ENCODE measurements at places on chromosomes 2 and 18. TPM values are rescaled to one million over a fixed set of nuclear protein-coding genes. Genes with fewer than 3 reads are reported as not detected.

GRCh38 chr2:151395509-151396374 lies 14.0 kb upstream of the RIF1 start:
- no peak overlapping the region for H3K27ac ChIP-seq
- no peak for DNase-seq

The BOLL gene
- total RNA-seq = not detected

DNA sequence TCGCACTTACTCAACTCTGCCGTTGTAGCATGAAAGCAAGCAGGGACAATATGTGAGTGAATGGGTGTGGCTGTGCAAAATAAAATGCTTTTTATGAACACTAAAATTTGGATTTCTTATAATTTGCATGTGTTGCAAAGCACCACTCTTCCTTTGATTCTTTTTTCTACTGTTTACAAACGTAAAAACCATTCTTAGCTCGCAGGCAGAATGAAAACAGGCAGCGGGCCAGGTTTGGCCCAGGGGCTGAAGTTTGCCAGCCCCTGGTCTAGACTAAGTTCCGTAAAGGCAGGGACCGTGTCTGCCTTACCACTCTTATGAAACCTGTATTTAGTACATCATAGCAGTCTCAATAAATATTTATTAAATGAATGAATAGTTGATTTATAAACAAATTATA lies 83.7 kb upstream of the SPATS2L start:
- no peak for DNase-seq
- no peaks in the 10 kb centered on the region for H3K4me1 ChIP-seq
- H3K4me3 ChIP-seq = no peak overlapping the region
- H3K27me3 ChIP-seq = no peaks in the 10 kb centered on the region
- H3K27ac ChIP-seq = no peak overlapping the region

- DNase-seq = no peak
- H3K4me3 ChIP-seq = no peak overlapping the region
- H3K36me3 ChIP-seq = no peaks in the 10 kb centered on the region
- H3K27ac ChIP-seq = no peak overlapping the region
- H3K27me3 ChIP-seq = no peaks in the 10 kb centered on the region
- no peaks in the 10 kb centered on the region for H3K4me1 ChIP-seq
Observed at GRCh38 chr2:16628314-16628713, 37.3 kb downstream of the CYRIA start.

GRCh38 chr2:10865841-10866240 lies 45.9 kb upstream of the KCNF1 start:
- DNase-seq = no peak
- H3K4me3 ChIP-seq = no peak overlapping the region
- no peak overlapping the region for H3K27ac ChIP-seq
- no peaks in the 10 kb centered on the region for H3K36me3 ChIP-seq
- peaks cover 15% of the 10 kb centered on the region for H3K4me1 ChIP-seq

DNA sequence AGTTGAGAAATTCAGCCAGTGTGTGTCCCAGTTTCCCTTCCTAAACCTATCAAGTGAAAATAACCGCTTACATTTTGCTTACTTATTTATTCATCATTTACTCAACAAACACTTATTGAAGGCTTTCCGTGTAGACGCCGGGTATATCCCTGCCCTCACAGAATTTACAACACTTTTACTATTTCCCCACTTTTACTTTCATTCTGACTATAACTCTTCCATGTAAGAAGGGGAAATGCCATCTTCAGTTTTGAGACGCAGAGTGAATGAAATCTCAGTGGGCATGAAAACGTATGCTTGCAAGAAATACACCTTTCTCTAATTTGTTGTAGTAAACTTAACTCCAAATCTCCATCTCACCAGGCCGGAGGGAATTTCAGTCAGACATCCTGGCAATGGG lies 251.0 kb upstream of the CHAC2 start:
- no peak overlapping the region for H3K4me3 ChIP-seq
- H3K27me3 ChIP-seq = no peaks in the 10 kb centered on the region
- DNase-seq = no peak
- H3K4me1 ChIP-seq = no peaks in the 10 kb centered on the region

The LHCGR gene
- not detected for total RNA-seq

The NEU2 gene
- not detected for total RNA-seq

The LBX2 gene
- total RNA-seq = not detected

The ZSWIM2 gene
- not detected for total RNA-seq

- no peaks in the 10 kb centered on the region for H3K27me3 ChIP-seq
- peaks cover 21% of the 10 kb centered on the region for H3K4me1 ChIP-seq
- H3K36me3 ChIP-seq = no peaks in the 10 kb centered on the region
- H3K27ac ChIP-seq = no peak overlapping the region
Observed at GRCh38 chr2:109336296-109336695, 207.3 kb downstream of the SH3RF3 start.

DNA sequence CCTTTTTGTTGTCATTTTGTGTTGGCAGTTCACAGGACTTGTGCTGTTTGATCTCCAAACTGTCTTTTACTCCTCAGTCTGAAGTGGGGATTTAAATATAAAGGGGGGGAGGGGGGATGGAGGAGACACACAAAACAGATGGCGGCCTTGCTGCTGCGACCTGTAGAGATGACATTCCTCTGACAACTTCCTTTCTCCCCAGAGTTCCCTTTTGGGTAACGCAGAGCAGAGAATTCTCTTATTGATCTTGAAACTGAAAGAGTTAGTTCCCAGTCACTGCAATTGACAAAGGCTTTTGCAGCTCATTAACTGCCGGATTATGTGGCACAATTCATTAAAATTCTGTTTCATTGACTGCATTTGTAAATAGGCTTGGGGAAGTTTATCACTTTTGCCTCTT lies 279.3 kb downstream of the TSN start:
- DNase-seq = no peak
- no peak overlapping the region for H3K4me3 ChIP-seq
- H3K4me1 ChIP-seq = no peaks in the 10 kb centered on the region
- no peak overlapping the region for H3K27ac ChIP-seq
- H3K27me3 ChIP-seq = no peaks in the 10 kb centered on the region
- H3K36me3 ChIP-seq = no peaks in the 10 kb centered on the region

DNA sequence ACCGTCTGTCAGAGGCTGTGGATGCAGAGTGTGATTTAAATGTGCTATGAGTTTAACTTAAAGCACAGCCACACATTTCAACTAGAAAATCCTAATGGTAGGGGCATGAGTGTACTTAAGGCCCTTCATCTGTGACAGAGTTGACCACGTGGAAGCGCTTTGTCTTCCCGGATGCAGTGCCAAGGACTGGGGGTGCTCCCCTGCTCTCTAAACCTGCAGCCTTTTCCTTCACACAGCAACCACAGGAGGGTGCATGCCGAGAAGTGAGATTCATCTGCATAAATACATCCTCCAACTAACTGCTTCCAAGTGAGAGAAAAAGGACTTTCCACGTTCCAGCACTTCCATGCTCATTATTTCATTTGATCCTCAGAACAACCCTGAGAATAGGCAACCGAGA lies 149.6 kb downstream of the MYT1L start:
- no peaks in the 10 kb centered on the region for H3K27me3 ChIP-seq
- DNase-seq = no peak
- no peak overlapping the region for H3K27ac ChIP-seq
- no peaks in the 10 kb centered on the region for H3K4me1 ChIP-seq
- H3K36me3 ChIP-seq = no peaks in the 10 kb centered on the region

The TNFAIP6 gene
- total RNA-seq = not detected

The KLHL41 gene
- total RNA-seq = 0.51 TPM

DNA sequence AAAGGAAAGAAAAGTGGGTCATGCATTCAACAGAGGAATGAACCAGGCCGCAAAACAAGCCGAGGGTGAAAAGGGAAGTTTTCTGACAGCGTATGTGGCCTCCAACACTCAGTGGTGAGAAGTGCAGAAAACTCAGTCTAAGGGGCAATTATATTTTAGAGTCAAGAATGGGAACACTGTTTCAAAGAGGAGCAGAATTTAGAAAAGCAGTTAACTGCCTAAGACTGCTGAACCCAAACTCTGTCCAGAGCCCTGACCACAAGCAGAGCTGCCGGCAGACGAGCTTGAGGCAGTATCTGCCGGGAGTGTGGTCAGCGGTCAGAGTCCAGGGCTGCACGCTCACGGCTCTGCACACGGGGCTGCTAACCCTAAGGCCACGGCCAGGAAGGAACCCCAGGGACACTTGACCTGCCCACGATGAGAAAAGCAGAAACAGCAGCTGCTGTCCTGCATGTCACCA lies 347.0 kb upstream of the ID2 start:
- H3K36me3 ChIP-seq = no peaks in the 10 kb centered on the region
- H3K27me3 ChIP-seq = no peaks in the 10 kb centered on the region
- H3K4me3 ChIP-seq = no peak overlapping the region

DNA sequence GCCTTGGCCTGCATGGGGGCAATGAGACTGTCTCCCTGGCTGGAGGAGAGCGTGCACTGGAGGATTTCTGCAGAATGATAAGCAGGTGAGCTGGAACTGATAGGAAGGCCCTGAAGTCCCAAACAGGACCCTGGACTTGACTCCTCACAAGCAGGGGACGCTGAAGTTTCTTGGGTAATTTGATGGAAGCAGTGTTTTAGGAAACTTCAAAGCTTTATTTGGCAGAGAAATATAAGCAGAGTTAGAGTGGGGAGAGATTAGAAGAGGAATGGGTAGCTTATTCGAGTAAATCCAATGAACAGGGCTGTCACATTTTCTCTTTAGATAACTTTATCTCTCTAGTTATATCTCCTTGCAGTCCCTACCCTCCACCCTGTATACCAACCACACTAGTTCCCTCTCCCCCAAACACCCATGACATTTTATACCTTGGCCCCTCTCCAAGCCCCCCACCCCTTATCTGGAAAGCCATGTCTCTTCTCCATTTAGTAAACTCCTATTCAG lies 73.6 kb upstream of the IGFBP5 start:
- H3K4me1 ChIP-seq = no peaks in the 10 kb centered on the region
- no peaks in the 10 kb centered on the region for H3K36me3 ChIP-seq
- H3K27ac ChIP-seq = no peak overlapping the region
- no peaks in the 10 kb centered on the region for H3K27me3 ChIP-seq
- H3K4me3 ChIP-seq = no peak overlapping the region
- DNase-seq = no peak

- H3K27ac ChIP-seq = no peak overlapping the region
- H3K4me3 ChIP-seq = no peak overlapping the region
- no peaks in the 10 kb centered on the region for H3K36me3 ChIP-seq
- DNase-seq = no peak
- no peaks in the 10 kb centered on the region for H3K4me1 ChIP-seq
Observed at GRCh38 chr2:235170016-235170415, 218.2 kb downstream of the SH3BP4 start.

The CDK15 gene
- total RNA-seq = not detected

The CYP27C1 gene
- not detected for total RNA-seq

DNA sequence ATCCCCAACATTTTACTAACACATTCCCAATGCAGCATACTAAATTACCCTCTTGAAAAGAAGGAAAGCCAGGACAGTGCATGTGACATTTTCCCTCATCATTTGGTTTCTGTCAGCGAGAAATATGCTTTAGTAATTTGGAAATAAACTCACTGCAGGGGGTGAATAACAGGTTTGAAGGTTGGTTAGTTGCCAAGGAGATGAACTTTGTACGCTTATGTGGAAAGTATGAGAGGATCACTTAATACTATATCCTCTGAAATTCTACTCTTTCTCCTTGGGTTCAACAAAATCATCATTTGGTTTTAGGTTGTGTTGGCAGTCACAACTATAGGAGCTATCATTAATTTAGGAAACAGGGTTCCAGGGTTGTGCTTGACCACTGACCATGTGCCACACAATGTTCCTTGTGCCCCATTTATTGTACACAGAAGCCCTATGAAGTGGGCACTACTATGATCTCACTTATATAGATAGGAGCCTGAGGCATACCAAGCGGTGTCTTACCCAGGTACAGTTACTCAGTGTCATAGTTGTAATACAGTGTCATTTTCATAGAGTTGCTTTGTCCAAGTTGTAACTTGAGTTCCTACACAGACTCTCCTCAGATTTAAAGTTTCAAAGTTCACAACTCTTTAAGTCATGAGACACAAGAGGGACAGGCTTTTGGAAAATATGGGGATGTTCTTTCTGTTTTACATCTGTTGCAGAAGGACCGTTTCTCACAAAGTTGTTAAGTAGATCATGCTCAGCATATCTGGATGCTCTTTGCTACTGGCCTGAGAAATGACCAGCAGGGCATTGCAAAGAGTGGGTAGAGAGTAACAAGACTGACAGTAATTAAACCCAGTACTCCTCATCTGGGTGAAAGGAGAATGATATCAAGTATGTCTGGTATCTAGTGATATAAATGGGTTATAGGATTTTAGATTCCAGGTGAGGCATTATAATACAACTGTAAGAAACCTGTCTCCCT lies 91.8 kb downstream of the MAP4K4 start:
- no peaks in the 10 kb centered on the region for H3K36me3 ChIP-seq
- H3K4me1 ChIP-seq = peaks cover 29% of the 10 kb centered on the region
- no peaks in the 10 kb centered on the region for H3K27me3 ChIP-seq
- no peak overlapping the region for H3K27ac ChIP-seq

DNA sequence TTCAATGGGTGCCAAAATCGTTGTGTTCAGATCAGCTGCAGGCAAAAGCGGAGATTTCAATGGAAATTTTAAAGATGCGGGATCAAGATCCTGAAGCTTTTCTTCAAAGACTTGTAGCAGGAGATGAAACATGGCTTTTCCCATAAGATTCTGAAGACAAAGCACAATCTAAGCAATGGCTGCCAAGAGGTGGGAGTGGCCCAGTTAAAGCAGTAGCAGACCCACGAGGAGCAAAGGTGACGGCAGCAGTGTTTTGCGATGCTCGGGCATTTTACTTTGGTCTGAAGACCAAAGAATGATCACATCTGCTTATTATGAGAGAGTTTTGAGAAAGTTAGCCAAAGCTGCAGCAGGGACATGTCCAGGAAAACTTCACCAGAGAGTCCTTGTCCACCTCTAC lies 222.9 kb downstream of the DSC3 start:
- H3K27me3 ChIP-seq = no peaks in the 10 kb centered on the region
- no peak overlapping the region for H3K4me3 ChIP-seq
- H3K36me3 ChIP-seq = no peaks in the 10 kb centered on the region
- no peaks in the 10 kb centered on the region for H3K4me1 ChIP-seq

DNA sequence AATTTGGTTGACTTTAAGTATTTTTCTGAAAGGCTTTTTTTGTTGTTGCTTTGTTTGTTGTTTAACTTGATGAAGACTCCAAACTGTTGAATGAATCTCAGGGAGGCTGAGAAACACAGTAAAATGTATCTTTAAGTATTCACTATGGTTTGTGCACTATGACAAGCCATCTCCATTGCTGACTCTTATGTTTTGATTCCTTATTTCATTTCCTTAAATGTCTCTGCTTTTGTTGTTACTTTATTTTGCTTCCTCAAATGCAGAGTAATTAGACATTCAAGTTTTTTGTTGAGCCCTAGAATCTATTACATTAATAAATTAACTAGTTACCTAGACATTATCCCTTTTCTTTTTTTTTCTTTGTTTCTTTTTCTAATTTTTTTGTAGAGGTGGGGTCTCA lies 46.3 kb upstream of the SLC39A10 start:
- DNase-seq = no peak
- H3K4me1 ChIP-seq = no peaks in the 10 kb centered on the region
- H3K27ac ChIP-seq = no peak overlapping the region

- no peaks in the 10 kb centered on the region for H3K27me3 ChIP-seq
- H3K4me3 ChIP-seq = no peak overlapping the region
- H3K27ac ChIP-seq = no peak overlapping the region
Observed at GRCh38 chr2:70712916-70713315, 55.1 kb downstream of the ADD2 start.

The RTP5 gene
- not detected for total RNA-seq

GRCh38 chr2:26314243-26314642 lies 31.7 kb upstream of the SELENOI start:
- no peak overlapping the region for H3K4me3 ChIP-seq
- DNase-seq = no peak
- no peaks in the 10 kb centered on the region for H3K36me3 ChIP-seq
- no peaks in the 10 kb centered on the region for H3K4me1 ChIP-seq
- no peaks in the 10 kb centered on the region for H3K27me3 ChIP-seq
